ENCODE measurements at places on chromosomes 11 and 22.

GRCh38 chr11:60880643-60881282 is 13.4 kb downstream of the ZP1 start:
- DNase-seq, result no peak

GRCh38 chr11:75107187-75107586 is 10.5 kb upstream of the OR2AT4 start:
- no peak for DNase-seq

GRCh38 chr11:5269715-5270147 is at the start of gene HBE1:
HBE1 (minus strand) TSS chr11:5269945; CDS start chr11:5269890, 55 bp downstream.
- DNase-seq, result no peak

DNA sequence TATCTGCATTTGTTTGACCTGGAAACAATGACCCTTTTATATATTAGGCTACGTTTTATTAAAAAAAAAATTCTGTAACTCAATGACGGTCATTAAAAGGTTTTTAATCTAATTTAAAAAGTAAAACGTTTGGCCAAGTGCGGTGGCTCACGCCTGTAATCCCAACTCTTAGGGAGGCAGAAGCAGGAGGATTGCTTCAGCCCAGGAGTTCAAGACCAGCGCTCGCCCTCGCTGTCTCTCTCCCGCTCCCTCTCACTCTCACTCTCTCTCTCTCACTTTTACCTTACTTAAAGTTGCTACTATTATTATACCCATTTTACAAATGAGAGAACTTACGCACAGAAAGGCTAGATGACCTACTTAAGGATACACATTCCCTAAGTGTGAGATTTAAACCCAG is 814 bp upstream of the NARS2 start:
- no peak for DNase-seq

DNA sequence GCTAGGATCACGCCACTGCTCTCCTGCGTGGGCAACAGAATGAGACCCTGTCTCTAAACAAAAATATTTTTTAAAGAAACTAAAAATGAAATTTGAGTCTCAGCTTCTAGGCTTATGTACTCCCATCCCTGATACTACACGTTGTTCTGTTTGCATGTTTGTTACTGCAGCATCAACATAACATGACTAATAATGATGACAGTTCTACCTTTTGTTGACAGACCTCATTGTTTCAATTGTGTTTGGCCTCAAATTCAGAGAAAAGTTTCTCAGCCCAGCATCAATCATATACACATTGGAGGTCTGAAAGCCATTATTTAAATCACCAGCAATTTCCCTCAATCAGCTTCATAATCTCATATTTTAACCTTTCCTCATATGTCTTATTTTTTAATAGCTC is 20.8 kb downstream of the LAYN start:
- no peak for DNase-seq

GRCh38 chr11:46240371-46240770 is 37.1 kb upstream of the CREB3L1 start:
- DNase-seq, result no peak

GRCh38 chr22:16831257-16831656 is 6.0 kb upstream of the XKR3 start:
- DNase-seq, result no peak

GRCh38 chr11:134139873-134140331 is 71.0 kb downstream of the JAM3 start:
- no peak for DNase-seq

DNA sequence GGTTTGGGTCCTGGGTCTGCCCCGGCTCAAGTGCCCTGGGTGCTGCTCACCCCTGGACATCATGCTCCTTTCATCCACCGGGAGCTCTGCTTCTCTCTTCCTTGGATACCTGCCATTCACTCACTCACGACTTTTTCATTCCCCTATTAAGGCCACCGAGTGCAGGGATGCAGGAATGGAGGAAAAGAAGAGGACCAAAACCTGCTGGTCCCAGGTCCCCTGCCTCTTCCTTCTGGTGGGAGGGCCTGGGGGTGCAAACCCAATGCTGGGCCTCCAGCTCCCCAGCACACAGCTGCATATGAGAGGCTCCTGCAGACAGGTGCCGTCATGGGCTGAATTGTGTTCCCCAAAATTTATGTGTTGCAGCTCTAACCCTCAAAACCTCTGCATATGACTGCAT is 36.8 kb upstream of the MYEOV start:
- DNase-seq, result no peak

DNA sequence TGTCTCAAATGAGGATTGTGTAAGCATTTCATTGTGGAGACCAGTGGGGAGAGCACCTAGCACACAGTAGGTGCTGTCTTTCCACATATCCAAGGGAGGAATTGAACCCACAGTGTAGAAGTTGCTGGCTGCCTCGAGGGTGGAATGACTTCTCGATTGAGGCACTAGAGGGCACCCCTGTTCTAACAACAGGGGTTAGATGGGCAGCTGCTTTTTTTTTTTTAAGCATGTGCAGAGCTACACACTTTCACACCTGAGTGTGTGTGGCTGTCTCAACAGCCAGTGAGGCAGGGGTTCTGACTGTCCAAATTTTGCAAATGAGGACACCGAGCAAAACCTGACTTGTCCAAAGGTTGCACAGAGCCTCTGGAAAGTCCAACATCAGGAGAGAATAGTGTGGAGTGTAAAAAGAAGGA is 118.2 kb upstream of the CRYBB3 start:
- peak; percentile 16 for DNase-seq

DNA sequence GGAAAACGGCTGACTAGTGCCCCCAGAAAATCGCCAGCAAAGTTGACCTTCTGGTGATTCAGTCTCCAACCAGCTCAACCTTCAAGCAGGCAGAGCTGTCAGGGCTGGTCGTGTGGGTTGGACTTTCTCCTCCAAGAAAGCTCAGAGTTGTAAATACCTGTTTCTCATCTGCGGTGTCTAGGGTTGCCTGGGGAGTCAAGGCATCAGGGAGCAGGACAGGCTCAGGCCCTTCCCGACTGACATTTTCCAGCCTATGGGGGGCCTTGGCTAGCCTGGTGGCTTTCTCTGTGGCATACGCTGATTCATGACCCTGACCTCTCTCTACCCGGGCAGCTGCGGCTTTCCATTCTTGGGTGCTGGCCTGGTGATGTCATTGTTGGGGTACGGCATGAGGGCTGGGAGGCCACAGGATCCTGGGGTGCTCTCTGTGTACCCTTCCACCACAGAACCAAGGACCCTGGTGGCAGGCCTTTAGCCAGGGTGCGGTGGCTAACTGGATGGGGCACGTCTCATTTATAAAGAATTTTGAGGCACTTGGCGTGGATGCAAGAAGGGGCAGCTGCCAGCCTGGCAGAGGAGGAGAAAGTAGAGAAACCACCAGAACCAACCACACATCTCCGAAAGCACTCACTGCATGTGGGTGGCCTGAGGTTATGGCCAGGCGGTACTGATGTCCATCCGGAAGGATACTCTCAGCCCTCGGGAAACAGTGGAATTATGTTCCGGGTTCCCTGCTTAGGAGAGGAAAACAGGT is 64.9 kb downstream of the BCR start:
- DNase-seq, result no peak

DNA sequence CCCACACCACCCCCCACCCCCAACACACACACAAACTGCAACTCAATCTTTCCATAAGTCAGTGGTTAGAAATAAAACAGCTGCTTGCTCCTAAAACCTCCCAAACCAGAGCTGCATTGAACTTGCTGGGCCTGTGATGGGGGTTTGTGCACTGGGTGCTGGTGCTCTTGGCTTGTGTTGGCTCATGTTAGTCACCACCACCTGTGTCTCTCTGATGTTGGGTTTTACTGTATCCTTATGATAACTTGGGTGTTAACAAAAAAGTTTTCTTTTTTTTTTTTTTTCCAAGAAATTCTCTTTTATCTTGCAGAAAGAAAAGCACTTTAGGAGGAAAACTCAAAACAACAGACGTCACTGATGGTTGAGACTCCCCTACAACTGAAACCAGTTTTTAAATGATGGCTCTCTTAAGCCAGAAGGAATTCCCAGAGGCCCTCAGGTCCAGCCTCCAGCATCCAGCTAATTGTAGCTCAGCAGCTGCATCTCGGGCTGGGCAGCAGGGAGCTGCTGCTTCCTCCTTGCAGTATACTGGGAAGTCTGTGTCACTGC is 79.9 kb upstream of the DRD2 start:
- DNase-seq, result no peak

DNA sequence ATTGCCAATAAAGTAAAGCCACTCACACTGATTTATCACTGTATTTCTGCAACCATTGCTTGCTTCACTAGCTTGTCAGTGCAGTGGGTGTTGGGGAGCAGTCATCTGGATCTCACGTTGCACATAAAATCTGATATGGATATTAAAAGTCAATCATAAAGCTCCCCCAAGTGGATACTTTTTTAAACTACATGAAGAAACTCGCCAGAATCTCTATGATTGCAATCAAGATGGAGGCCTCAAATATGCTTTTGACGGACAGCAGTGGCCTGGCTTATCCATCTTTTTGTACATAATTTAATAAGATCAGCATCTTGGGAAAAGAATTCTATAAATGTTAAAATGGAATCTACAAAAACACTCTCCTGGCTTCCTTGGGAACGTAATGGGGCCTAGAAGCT is 137.7 kb downstream of the WT1 start:
- no peak for DNase-seq

DNA sequence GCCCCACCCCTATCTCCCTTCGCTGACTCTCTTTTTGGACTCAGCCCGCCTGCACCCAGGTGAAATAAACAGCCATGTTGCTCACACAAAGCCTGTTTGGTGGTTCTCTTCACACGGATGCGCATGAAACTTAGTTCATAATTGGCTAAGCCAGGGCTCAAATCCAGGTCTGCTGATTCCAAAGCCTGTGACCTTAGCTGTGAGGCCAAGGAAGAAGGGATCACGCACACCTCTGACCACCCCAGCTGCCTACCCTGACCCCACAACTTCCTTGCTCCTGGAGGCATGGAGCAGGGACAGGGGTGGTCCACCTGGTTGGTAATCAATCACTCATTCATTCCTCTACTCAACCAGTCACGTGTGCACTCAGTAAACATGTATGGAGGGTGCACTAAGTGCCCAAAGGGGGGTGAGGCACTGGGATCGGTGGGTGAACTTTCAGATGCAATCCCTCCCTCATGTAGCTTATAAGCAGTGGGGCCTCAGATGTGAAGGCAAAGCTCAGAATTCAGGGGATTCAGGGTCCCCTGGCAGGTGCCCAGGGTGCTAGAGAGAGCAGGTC is 10.3 kb downstream of the FXYD2 start:
- DNase-seq, result no peak

GRCh38 chr11:30000986-30001750 is 15.7 kb downstream of the KCNA4 start:
- no peak for DNase-seq

- no peak for DNase-seq
These were observed 49.5 kb upstream of the RRM1 start for GRCh38 chr11:4044976-4045646.

- no peak for DNase-seq
These were observed 21.3 kb upstream of the CWF19L2 start for GRCh38 chr11:107478922-107479321.

GRCh38 chr11:126331286-126331685 is 24.2 kb upstream of the ST3GAL4 start:
- no peak for DNase-seq

DNA sequence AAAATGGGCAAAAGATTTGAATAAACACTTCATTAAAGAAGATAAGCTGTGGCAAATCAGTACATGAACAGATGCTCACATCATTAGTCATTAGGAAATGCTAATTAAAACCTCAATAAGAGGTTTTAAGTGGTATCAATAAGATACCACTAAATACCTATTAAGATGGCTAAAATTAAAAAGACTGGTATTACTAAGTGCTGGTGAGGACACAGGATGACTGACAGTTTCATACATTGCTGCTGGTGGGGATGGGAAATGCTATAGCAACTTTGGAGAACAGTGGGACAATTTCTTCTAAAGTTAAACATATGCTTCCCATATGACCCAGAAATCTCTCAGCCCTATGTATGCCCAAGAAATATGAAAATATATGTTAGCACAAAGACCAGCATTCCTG is 69.2 kb downstream of the COMMD9 start:
- no peak for DNase-seq

DNA sequence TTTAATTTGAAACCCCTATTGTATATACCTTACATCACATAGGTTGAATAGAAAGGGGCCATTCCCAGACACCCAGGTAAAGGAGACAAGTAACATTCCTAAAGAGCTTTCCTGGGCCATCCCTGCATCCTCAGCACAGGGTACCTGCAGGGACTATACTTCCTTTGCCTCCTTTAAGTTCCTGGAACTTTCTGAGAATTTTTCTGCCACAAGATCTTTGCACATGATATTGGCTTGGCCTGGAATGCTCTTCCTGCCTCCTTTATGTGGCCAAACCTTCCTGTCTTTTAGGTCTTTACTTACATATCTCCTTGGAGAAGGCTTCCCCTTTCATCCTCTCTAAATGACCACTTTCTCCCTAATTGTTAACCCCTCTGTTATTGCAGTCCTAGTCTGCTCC is 7.9 kb upstream of the AMOTL1 start:
- no peak for DNase-seq

All from stimulated activated CD8-positive, alpha-beta memory T cell treated with anti-CD3 and anti-CD28 coated beads, Interleukin-7, amount 100 ng/mL, for 4 hours (primary cell).